ENCODE measurements at places on chromosomes 4 and X. TPM values are rescaled to one million over a fixed set of nuclear protein-coding genes. Genes with fewer than 3 reads are reported as not detected.

DNA sequence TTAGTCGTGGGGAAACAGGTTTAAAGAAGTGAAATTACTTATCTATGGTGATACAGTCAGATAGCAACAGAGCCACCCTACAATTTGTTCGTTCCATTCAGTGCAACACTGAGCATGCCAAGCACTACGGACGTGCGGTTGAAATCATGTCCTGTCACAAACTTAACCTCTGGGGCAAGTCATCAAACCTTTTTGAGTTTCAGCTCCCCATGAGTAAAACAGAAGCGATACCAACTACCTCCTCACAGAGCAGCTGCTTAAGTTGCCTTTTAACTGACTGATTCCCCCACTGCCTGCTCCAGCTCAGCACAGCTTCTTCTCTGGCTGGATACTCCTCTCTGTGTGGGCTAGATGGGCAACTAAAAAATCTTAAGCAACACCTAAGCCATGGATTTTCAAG, 36.0 kb downstream of the LHFPL1 start:
- DNase-seq: no peak

GRCh38 chr4:20311856-20312255, 60.2 kb downstream of the SLIT2 start:
- DNase-seq: no peak

- DNase-seq: no peak
Observed at GRCh38 chr4:54187148-54187547, 41.9 kb upstream of the PDGFRA start.

Gene PRKG2
- total RNA-seq: 0.35 TPM

DNA sequence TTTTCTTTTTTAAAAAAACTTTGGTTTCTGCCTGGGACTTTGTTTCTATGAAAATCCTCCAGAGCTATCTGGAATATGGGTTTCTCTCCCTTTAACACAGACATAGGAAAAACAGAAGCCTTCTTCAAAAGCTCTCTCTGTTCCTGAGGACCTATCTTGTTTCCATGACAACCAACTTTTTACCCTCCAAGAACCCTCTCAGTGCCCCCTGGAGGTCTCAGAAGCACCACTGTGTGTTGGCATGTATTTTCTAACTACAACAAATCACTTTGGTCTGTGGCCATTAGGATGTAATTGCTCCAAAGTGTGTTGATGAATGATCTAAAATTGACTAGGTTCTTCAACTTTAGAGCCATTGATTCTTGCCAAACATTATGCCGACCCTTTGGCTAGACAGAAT, 1331.6 kb downstream of the ADGRL3 start:
- DNase-seq: no peak

- no peak for DNase-seq
Observed at GRCh38 chrX:24100713-24101112, 46.0 kb downstream of the EIF2S3 start.

DNA sequence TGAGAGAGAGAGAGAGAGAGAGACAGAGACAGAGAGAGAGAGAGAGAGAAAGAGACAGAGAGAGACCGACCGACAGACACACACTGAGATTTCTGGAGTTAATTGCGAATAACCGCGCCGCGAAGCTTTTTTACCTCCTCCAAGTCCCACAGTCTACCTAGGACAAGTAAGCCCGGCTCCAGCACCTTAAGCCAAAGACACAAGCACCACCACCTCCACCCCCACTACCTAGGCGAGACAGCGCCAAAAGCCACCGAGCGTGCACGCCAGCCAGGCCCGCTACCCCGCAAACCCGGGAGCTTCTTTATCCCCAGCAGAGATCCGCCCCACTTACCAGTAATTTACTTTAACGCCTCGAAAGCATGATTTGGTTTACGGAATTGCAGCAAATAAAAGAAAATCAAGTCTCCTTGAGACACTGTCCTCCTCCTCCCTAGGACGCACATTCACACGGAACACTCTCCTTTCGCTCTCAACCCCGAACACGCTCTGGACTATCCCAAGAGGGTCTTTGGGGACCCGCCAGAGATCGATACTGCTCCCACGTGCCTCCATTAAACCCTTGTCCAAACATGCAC, 649.6 kb upstream of the DIPK2B start:
- no peak for DNase-seq

DNA sequence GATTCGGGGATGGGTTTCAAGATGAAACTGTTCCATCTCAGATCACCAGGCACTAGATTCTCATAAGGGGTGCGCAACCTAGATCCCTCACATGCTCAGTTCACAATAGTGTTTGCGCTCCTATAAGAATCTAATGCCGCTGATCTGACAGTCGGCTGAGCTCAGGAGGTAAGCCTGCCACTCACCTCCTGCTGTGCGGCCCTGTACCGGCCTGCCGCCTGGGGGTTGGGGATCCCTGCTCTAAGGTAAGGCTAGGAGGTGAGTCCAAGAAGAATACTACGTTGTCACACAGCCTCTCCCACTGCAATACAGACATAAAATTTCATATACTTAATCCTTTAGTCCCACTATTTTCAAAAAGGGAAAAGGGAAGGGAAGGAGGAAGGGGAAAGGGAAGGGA, 213.4 kb upstream of the HCCS start:
- no peak for DNase-seq

Gene ETDB
- not detected for total RNA-seq

All from activated B cell treated with CpG ODN at 0.5 μM for 24 hours (primary cell).